ENCODE measurements at places on chromosomes 3 and 15. TPM values are rescaled to one million over a fixed set of nuclear protein-coding genes. Genes with fewer than 3 reads are reported as not detected.

Gene TPRG1
- not detected for total RNA-seq

Gene ISG20
- total RNA-seq, result 0.75 TPM

Gene TMEM207
- not detected for total RNA-seq

DNA sequence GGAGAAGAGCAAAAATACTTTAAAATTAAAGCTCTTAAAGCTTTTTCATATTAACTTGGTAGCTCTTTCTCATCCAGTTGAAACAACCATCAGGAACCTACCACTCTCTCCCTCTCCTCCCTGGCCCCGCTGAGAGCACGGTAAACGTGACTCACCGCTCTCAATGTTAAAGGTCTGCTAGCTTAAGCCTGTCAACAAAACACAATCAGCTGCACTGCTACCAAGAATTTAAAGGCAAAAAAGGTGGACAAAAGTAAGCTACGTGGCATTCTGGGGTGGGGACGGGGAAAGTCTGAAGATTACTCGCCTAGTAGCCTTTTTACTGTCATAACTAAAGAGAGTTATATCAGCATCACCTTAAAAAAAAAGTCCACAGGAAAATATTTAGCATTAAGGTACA lies 8.4 kb upstream of the GP5 start:
- no peak overlapping the region for H3K27ac ChIP-seq
- peaks cover 34% of the 10 kb centered on the region for H3K36me3 ChIP-seq
- H3K4me1 ChIP-seq, result peaks cover 24% of the 10 kb centered on the region
- H3K27me3 ChIP-seq, result peaks cover 2% of the 10 kb centered on the region
- peak; percentile 9 for DNase-seq

DNA sequence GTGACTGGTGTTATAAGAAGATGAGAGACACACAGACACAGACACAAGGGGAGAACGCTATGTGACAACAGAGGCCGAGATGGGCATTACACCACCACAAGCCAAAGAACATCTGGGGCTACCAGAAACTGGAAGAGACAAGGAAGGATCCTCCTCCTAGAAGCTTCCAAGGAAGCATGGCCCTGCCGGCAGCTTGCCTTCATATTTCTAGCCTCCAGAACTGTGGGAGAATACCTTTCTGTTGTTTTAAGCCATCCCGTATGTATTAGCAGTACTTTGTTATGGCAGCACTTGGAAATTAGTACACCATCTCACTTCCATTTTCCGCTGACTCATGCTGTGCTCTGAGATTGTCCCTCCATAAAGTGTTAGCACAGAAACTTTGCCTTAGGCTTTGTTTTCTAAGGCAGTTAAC lies 38.7 kb upstream of the CA12 start:
- peak overlapping the region; percentile 80 for H3K27ac ChIP-seq
- peaks cover 2% of the 10 kb centered on the region for H3K27me3 ChIP-seq
- DNase-seq, result peak; percentile 34
- H3K4me3 ChIP-seq, result no peak overlapping the region

GRCh38 chr15:98960555-98961050 lies 47.0 kb downstream of the PGPEP1L start:
- H3K4me1 ChIP-seq, result peaks cover 2% of the 10 kb centered on the region
- no peak overlapping the region for H3K27ac ChIP-seq
- H3K27me3 ChIP-seq, result peaks cover 6% of the 10 kb centered on the region
- H3K4me3 ChIP-seq, result no peak overlapping the region

- peaks cover 25% of the 10 kb centered on the region for H3K36me3 ChIP-seq
- no peak overlapping the region for H3K4me3 ChIP-seq
- DNase-seq, result no peak
- H3K4me1 ChIP-seq, result peaks cover 8% of the 10 kb centered on the region
- H3K27me3 ChIP-seq, result no peaks in the 10 kb centered on the region
Observed at GRCh38 chr15:99677540-99678134, 55.6 kb downstream of the LYSMD4 start.

GRCh38 chr3:16449369-16449768 lies 64.1 kb downstream of the RFTN1 start:
- H3K4me1 ChIP-seq, result peaks cover 63% of the 10 kb centered on the region
- DNase-seq, result no peak
- no peaks in the 10 kb centered on the region for H3K27me3 ChIP-seq
- no peak overlapping the region for H3K4me3 ChIP-seq

GRCh38 chr3:196518966-196519717 lies 4.0 kb upstream of the SMCO1 start:
- no peak overlapping the region for H3K27ac ChIP-seq
- peak; percentile 45 for DNase-seq
- no peaks in the 10 kb centered on the region for H3K27me3 ChIP-seq
- H3K4me3 ChIP-seq, result no peak overlapping the region
- H3K4me1 ChIP-seq, result peaks cover 16% of the 10 kb centered on the region

DNA sequence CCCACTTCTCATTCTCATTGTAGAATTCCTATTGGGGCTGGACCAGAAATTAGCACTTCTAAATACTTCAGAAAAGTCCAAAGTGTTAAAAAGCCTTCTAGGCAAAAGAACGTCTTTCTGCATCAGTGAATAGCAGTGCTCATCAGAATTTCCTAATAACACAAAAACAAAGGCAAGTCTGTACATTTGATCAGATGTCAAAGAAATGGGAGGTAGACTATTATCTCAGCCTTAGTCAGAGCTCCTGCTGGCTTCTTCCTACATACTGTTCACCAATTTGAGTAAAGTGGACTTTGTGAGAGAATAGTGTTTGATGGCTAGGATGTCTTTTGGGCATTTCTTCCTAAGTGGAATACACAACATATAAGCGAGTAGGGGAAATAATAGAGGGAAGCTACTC lies 48.7 kb downstream of the FOXB1 start:
- DNase-seq, result no peak
- H3K36me3 ChIP-seq, result no peaks in the 10 kb centered on the region
- no peaks in the 10 kb centered on the region for H3K27me3 ChIP-seq
- H3K27ac ChIP-seq, result no peak overlapping the region
- no peaks in the 10 kb centered on the region for H3K4me1 ChIP-seq

- H3K36me3 ChIP-seq, result no peaks in the 10 kb centered on the region
- no peak overlapping the region for H3K4me3 ChIP-seq
- peaks cover 11% of the 10 kb centered on the region for H3K27me3 ChIP-seq
- no peak overlapping the region for H3K27ac ChIP-seq
Observed at GRCh38 chr3:34020726-34021680, 222.6 kb downstream of the PDCD6IP start.

GRCh38 chr3:62095756-62096155 lies 277.6 kb downstream of the FEZF2 start:
- peak; percentile 6 for DNase-seq
- no peak overlapping the region for H3K27ac ChIP-seq
- H3K36me3 ChIP-seq, result no peaks in the 10 kb centered on the region
- no peaks in the 10 kb centered on the region for H3K27me3 ChIP-seq

- no peak overlapping the region for H3K27ac ChIP-seq
- no peak overlapping the region for H3K4me3 ChIP-seq
- H3K4me1 ChIP-seq, result no peaks in the 10 kb centered on the region
- H3K36me3 ChIP-seq, result no peaks in the 10 kb centered on the region
Observed at GRCh38 chr3:18389108-18389733, 35.9 kb downstream of the SATB1 start.

DNA sequence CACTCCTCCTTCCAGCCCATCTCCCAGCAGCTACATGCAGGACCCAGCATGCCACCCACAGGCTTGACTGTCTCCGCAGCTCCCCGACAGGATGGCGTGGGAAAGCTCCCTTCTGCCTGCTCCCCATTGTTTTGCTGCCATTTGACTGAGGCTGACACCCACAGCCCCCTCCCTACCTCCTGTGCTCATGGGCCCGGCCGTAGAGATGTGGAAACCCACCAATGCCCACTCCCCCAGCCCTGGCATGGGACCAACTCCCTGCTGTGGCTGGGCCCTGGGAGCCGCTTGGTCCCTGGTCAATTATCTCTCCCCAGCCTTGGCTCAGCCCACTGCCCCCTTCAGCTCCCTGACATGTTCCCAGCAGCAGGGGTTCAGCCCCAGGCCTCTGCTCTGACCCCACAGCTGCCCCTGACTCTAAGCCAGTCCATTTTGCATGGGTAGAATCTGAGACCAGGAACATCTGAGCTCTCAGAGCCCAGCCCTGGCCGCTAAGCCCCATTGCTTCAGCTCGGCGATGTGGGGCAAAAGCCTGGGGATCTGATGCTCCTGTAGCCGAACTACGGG lies 8.2 kb downstream of the C3orf22 start:
- peaks cover 24% of the 10 kb centered on the region for H3K27me3 ChIP-seq
- no peaks in the 10 kb centered on the region for H3K36me3 ChIP-seq
- H3K4me3 ChIP-seq, result no peak overlapping the region
- no peak for DNase-seq

GRCh38 chr3:28399206-28399605 lies 50.6 kb upstream of the AZI2 start:
- no peak overlapping the region for H3K4me3 ChIP-seq
- no peak overlapping the region for H3K27ac ChIP-seq
- DNase-seq, result no peak
- H3K27me3 ChIP-seq, result no peaks in the 10 kb centered on the region

All from HFFc6 (cell line).